Activated CD4-positive, alpha-beta T cell treated with anti-CD3 and anti-CD28 coated beads, Interleukin-2, amount 50 U/mL, for 4 hours (primary cell): ENCODE measurements at places on chromosomes 7 and 10.

DNA sequence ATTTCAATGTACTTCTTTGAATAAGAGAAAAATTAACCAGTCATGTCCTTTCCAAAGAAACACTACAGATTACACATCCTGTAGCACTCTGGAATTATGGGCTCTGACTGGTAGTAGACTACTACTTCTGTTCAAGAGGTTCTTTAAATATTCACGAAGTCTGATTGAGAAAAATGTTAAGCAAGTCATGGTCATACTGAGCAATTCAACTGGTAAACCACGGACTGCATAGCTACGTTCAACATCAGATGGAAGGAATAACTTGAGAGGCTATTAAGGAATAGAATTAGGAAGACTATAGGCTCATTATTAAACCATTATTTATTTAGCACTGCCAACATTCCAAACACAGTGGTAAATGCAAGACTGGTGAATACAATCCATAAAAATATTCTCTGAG, 160.8 kb downstream of the IMMP2L start:
- DNase-seq: no peak

DNA sequence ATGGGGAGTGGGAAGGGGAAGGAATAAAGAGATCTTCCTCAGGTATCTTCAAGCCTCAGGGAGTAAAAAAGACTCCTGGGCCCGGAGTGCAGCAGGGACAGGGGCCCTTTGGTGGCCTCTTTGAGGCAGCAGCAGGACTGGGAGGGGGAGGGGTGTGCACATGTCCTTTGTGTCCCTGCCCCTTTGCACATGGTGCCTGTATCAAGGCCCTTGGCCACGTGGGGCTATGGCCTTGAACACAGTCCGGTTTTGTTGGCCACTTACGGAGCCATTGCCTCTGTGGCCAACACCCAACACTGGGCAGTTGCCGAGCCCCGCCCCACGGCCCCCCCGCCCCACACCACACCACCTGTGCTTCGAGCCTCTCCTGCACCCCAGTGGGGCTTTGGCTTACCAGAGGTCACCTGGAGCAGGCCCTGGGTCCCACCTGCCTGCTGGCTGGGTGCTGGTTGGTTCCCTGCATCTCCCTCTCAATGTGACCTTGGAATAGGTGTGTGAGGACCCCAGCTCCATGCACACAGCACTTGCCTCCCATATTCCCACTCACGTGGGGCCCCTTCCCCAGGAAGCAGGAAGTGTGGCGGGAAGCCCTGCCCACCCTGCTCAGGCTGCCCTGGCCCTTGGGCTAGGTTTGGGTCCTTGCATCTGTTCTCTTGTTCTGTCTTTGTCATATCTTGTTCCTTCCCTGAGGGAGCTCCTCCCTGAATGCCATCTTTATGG, 5.4 kb downstream of the SAP25 start:
- no peak for DNase-seq

GRCh38 chr10:86970982-86971231, 2.6 kb downstream of the ADIRF start:
- no peak for DNase-seq

GRCh38 chr10:308572-309085, 173.4 kb downstream of the ZMYND11 start:
- DNase-seq: no peak

DNA sequence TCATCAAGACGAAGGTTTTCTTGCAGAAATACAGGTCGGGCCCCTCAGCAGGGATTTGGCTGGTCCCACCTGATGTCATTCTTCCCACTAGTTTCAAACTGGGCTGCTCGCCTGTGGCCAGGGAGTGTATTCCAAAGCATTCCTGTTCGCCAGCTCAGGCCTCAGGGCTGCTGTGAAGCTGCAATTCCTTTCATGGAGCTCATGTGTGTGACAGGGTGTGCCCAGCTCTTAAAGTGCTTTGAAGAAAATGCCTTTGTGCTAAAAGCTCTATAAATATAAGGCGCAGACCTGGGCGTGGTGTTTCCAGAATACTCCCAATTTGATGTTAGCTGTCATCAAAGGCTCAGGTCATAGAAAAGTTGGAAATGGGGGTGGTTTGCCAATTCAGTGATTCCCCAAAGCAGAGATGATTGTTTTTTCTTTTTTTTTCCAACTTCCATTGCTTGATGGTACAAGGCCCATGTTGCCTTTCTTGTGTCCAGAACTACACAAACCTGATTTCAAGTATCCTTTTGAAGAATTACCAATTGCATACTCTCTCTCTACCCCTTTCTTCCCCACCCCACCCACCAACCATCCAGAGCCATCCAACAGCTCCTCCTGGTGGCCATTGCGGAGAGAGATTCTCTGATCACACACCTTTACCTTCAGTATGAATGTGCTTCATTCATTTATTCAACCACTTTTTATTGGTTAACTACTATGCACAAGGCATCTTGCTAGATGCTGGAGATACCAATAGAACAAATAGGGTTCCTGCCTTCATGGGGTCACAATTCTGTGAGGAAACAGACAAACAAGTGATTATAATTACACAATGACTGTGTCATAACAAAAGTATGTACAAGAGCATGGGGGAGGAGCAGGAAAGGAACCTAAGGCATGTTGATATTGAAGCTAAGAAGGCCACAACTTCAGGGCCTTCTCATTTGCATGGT, 297.3 kb upstream of the LYZL1 start:
- peak; percentile 3 for DNase-seq

GRCh38 chr7:92255308-92255707, 9.5 kb downstream of the ANKIB1 start:
- no peak for DNase-seq

DNA sequence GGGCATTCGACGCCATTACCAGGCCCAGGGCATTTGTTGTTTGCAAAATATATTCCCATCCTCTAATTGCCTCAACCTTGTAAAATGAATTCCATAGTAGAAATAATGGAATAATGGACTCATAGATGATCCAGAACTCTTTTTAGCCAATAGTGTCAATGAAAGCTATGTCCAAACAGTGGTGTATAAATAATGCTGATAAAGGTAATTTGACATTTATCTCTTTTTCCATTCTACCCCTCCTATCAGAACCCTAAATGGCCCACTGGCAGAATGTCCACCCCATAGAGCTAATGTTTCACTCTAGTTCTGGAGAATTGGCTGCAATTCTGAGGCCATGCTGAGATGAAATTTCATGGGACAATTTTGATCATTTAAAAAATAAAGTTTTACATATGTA, 76.4 kb upstream of the DLX6 start:
- DNase-seq: no peak

DNA sequence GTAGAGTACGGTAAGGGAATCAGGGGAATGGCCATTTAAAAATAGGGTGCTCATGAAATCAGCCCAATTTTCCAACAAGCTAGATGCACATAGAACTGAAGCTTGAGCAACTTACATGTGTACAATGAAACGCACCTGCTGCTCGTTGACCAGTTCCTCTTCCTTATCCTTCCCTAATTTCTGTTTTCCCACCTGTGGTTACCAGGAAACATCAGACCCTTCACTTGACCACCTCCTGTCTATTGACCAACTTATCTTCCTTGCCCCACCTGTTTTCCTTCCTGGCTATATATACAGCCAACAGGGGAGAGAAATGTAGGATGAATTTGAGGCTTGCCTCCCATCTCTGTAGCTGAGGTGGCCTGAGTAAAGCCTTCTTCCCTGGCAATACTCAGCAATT, 37.8 kb upstream of the RAPGEF5 start:
- DNase-seq: no peak

GRCh38 chr7:70574314-70574834, 557.6 kb upstream of the GALNT17 start:
- no peak for DNase-seq

GRCh38 chr7:129438839-129439651, 4.8 kb downstream of the STRIP2 start:
- peak; percentile 26 for DNase-seq

DNA sequence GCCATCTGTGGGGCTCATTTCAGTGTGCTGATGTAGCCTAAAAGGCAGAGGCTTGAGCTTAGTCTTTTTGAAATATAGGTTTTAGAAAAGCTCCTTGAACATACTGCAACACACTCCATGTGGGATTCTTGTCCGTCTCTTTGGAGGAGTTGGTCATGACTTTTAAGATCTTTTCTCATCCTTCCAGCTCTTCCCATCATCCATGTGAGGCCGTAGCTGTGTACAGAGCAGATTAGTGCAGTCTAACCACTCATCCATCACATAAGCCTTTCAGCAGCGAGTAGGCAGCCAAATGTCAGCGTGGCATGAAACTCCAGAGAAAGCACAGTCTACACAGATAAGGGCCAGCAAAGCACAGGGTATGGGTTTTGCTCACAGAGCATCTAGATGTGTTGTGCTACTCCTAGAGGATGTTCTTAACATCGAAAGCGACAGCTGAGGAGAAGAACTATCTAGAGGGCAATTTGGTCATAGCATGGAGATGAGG, 28.1 kb upstream of the NPVF start:
- DNase-seq: no peak
